Uterus (tissue), 4 donors: ENCODE measurements at places on chromosomes 3 and 15. TPM values are rescaled to one million over a fixed set of nuclear protein-coding genes. Genes with fewer than 3 reads are reported as not detected.

The MORF4L1 gene
- total RNA-seq: 295 TPM

The PLCB2 gene
- total RNA-seq: 10.2 TPM

The SSUH2 gene
- total RNA-seq: 0.70 TPM

The SNTN gene
- 5.4 TPM for total RNA-seq

The ACKR4 gene
- total RNA-seq: 2.0 TPM

The CYP1A2 gene
- not detected for total RNA-seq

The GPR87 gene
- not detected for total RNA-seq

The KNL1 gene
- total RNA-seq: 33.5 TPM
